MCF 10A (cell line): ENCODE measurements at places on chromosomes 2 and 18.

- DNase-seq, result no peak
These were observed 261.7 kb upstream of the HDAC4 start for GRCh38 chr2:239662413-239663120.

- peak; percentile 4 for DNase-seq
These were observed 1292.8 kb downstream of the DSC3 start for GRCh38 chr18:29749704-29750103.

DNA sequence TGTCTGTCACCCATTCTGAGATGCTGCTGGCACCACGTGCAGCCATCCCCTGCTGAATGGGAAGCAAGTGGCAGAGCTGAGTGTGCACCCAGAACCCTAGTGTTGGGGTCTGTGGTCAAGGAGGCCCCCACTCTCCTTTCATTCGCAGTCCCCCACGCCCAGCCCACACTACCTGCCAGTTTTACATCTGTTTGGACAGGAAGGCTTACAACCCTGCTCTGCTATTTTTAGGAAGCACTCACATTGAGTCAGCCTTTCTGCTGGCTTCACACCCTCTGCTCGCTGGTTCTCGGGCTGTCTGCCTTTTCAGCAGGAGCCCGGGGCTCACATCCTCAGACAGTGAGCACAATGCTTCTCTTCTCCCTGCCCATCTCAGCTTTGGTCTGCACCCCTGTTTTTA, 10.7 kb upstream of the ADCY3 start:
- peak; percentile 31 for DNase-seq

DNA sequence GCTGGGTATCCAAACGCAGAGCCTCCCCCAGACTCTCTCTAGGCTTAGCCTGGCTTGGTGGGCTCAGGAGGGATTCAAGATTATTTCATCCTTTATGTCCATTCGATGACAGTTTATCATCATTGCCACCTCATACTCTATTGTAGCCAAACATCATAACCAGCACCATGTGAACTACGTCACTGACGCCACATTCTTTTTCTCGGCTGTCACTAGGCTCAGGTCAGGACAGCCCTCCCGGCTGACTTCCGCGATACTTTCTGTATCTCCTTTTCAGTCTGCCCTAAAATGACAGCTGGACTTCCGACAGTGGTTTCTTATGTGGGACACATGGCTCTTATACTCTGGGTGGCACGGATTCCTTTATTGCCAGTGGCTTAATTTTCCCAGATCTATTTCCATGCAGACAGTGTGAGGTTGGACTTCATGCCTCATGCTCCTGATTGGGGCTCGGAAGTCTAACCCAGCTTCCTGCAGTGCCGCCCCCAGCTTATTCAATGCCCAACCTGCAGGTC, 39.8 kb upstream of the SMIM21 start:
- no peak for DNase-seq

GRCh38 chr2:29281086-29281915, 166.1 kb downstream of the CLIP4 start:
- DNase-seq, result no peak

- no peak for DNase-seq
These were observed 35.4 kb downstream of the NPC1 start for GRCh38 chr18:23550898-23551297.

- DNase-seq, result peak; percentile 56
These were observed 27.9 kb upstream of the NT5DC4 start for GRCh38 chr2:112692918-112693317.

DNA sequence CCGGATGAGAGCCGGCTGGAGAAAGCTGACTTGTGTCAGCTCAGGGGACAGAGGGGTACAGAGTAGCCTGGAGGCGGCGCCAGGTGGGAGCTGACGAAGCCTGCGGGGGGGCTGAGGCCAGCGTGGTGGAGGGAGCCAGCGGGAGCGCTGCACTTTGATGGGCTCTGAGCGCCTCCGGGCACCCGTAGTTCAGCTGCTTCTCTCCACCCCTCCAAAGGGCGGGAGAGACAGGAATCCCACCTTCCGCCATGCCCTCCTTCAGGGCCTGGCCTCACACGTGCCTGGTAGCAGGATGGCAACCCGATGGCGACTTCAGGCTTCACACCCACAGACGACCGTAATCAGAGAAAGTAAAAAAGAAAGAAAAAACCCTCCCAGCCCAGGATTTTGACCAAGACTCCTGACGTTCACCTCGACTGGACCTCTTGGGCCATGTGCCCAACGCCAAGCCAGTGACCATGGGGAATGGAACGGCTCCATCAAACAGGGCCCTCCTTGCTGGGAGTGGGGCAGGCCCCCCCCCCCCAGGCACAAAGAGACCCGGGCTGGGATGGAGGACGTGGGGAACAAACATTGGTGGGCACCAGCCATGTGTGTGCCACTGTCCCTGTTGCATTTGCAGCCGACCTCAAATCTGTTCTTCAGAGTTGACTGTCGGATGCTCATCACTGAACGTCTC, 60.7 kb upstream of the ASAP2 start:
- no peak for DNase-seq

- DNase-seq, result no peak
These were observed 12.6 kb downstream of the NT5DC4 start for GRCh38 chr2:112733456-112733855.

GRCh38 chr2:86747711-86748639, 27.9 kb downstream of the RMND5A start:
- peak; percentile 70 for DNase-seq

GRCh38 chr2:134181219-134181618, 72.7 kb upstream of the MGAT5 start:
- DNase-seq, result peak; percentile 76

- DNase-seq, result no peak
These were observed 1.7 kb downstream of the TP53I3 start for GRCh38 chr2:24082787-24083566.

GRCh38 chr18:46693996-46694395, 37.0 kb upstream of the LOXHD1 start:
- DNase-seq, result no peak

DNA sequence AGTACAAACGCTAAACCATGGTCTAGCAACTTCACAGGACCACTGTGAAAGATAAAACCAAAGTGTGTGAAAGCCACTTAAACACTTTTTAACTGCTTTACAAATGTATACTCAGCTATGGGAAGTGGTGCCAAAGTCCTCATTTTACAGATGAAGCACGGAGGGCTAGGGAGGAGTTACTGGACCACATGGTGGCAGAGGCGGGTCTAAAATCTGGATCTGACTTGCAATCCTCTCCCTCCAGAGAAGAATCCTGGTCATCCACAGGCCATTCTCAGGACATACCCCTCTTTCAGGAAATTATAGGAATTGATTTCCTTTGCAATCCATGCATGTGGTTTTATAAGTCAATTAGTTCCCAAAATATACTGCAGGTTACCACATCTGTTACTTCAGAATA, 84.6 kb upstream of the GYPC start:
- no peak for DNase-seq

DNA sequence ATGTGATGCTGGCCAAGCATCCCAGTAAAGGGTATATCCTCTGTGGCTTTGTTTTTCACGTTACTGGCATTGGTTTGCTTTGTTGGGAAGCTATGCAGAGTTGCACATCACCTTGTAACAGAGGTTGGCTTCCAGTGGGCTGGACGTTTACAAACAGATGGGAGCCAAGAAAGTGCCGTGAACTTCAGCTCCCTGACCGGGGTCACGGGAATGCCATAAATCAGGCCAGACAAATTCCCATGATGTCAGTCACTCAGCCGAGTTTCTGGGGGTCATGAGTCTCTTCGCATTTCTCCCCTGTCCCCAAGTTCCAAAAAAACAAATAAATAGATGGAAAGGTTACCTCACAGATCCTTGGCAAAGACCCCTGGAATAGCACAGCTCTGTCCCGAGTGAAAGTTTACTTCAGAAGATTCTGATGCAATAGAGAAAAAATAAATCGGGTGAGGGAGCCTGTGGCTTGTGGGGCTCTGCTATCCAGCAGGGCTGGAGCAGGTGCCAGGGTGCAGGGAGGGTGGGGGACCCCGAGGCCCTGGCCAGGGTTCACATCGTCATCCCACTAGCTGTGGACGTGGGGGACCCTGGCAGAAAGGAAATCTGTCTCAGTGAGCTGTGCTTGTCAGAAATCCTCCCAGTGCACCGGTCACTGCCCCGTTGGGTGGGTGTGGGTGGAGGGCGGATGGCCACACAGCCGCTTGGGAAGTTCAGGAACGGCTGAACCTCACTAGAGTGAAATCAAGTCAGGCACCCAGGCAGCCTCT, 27.8 kb downstream of the TWIST2 start:
- DNase-seq, result no peak

DNA sequence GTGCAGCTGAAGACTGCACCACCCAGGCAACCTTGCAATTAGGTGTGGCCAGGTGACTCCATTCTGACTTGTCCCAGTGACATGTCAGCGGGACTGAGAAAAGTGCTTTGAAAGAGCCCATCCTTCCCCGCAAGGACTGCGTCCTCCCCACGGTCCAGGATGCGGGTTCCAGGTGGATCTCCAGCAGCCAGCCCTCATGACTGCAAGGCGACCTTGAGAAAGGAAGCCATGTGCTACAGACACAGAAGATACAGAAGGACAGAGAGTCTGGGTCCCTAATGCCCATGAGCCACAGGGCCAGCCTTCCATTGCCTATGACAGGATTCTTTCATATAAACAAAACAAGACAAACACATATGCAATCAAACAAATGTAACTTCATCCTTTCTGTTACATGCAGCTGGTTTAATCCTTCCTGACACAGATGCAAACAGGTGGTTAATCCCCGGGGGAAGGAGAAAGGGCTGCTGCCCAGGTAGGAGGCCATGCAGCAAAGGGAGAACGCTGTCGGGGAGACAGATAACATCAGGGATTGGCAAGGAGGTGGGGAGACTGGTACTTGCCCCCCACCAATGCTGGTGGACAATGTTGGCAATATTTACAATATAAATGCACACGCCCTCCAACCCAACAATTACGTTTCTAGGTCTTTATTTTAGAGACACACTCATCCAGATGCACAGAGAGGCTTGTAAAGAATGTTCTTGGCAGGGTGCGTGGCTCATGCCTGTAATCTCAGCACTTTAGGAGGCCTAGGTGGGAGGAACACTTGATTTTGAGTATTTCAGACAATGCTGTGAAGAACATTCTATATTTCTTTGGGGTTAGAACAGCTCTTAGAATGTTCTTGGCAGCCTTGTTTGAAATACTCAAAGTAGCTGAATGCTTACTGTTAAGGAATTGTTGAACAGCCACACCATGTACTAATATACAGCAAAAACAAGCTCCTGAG, 64.8 kb downstream of the NCAPH start:
- no peak for DNase-seq

GRCh38 chr2:43133336-43133707, 93.1 kb downstream of the ZFP36L2 start:
- DNase-seq, result no peak

GRCh38 chr2:22487541-22487940, 897.4 kb upstream of the KLHL29 start:
- no peak for DNase-seq

GRCh38 chr2:109613081-109613921, 465 bp downstream of the SEPTIN10 start:
- peak; percentile 68 for DNase-seq

- no peak for DNase-seq
These were observed 137.3 kb downstream of the ZNF804A start for GRCh38 chr2:184735611-184736010.

- DNase-seq, result no peak
These were observed 53.8 kb upstream of the ASB18 start for GRCh38 chr2:236317938-236318396.

DNA sequence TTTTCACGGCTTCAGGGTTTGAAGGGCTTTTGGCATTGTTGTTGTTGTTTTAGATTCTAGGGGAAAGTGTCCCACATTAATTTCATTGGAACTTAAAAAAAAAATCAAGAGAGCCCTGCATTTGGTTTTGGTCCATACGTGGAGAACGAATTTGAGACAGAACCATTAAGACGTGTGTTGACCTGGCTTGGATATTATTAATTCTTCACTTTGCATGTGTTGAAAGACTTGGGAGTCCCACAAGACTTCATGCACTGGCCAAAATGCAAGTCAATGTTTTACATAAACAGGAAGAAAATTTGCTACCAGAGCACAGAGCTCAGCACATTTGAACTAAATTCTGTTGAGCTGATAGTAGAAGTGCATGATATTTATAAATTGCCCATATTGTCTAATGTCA, 761.2 kb upstream of the ACVR2A start:
- DNase-seq, result no peak
